ENCODE measurements at places on chromosomes 6 and 20.
A peak's percentile ranks its signal among the peaks of the same experiment; 100 is the strongest.

DNA sequence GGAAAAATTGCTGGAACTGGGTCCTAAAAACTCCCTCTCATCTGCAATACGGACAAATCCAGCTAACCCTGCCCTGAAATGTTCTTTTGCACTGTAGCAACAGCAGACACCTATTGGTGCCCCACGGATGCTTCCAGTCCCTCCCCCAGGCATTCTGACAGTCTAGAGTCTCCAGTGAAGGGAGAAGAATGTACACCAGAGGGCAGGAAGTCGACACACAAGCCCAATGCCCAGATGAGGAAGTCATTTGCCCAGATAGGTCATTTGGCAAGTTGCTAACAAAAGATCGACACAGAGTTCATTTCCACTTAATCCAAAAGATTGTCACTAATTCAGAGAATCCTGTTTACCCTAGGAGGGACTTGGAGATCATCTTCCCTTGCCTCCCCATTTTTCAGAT, 293.0 kb upstream of the PRDM1 start:
- no peak for DNase-seq

DNA sequence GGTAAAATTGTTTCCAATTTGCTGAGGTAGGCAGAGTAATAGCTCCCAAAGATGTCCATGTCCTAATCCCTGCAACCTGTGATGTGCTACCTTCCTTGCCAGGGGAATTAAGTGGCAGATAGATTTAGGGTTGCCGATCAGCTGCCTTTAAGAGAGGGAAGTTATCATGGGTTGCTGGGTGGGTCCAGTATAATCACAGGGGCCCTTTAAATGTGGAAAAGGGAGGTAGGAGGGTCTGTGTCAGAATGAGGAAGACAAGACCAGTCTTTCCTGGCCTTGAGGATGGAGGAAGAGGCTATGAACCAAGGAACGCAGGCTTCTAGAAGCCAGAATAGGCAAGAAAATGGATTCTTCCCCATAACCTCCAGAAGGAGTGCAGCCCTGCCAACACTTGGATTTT, 50.7 kb downstream of the CTCFL start:
- no peak for DNase-seq

DNA sequence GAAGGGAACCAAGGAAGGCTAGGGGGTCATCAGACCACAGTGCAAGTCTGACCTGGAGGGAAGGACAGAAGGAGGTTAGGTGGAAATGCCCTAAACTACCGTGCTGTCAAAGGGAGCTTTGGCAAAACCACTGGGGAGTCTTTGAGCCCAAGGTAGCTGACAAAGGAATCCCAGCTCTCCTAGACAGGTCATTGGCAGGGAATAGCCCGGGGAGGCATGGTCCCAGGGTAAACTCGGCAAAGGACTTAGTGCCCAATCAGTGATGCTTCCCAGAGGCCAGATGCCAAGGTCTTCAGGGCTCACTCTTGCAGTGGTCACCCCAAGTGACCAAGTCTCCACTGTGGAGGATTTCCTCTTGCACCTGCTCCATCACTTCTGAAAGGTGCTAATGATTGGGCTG, 102.3 kb upstream of the CDYL start:
- DNase-seq, result no peak

- no peak for DNase-seq
Observed at GRCh38 chr6:20877008-20877937, 343.0 kb downstream of the CDKAL1 start.

GRCh38 chr20:35792740-35793139, 20.9 kb downstream of the PHF20 start:
- DNase-seq, result no peak

GRCh38 chr20:53579581-53580375, 13.9 kb downstream of the ZNF217 start:
- no peak for DNase-seq

- peak; percentile 83 for DNase-seq
Observed at GRCh38 chr20:53738039-53738944, 144.7 kb upstream of the ZNF217 start.

DNA sequence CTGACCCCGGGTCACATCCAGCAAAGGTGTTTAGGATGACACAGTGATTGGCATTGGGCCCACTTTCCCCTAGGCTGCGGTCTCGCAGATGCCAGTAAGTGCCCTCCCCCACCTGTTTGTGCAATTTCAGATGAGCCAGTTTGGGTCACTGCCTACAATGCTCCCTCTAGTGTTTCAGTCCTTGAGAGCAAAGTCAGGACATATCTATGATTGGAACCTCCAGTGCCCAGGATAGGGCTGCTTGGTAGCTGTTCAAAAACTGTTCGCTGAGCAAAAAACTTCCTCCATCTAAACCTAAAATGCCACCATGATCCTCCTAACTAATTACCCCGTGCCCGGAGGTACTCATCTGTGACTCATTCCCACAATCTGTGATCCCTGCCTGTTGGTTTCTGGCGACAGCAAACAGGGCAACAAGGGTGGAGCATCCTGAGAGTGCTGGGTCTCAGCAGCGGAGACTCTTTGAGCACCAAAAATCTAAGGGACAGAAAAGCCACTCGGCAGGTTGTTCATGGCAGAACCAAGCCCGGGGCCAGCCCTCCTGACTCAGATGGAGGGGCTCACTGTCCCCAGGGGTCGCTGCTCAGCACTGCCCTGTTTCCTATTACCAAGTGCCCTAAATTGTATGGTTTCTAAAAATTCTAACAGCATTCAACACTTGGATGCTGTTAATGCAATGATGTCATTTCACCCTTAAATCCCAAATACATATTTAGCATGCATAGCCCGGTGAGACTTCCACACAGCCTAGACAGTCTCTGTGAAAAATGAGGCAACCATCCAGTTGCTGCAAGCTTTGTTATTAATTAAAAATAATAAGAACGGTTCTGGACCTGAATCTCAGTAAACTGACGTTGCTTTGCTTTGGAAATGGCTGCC, 5.0 kb downstream of the VSX1 start:
- no peak for DNase-seq

GRCh38 chr6:125804264-125804663, 13.5 kb downstream of the NCOA7 start:
- DNase-seq, result no peak

DNA sequence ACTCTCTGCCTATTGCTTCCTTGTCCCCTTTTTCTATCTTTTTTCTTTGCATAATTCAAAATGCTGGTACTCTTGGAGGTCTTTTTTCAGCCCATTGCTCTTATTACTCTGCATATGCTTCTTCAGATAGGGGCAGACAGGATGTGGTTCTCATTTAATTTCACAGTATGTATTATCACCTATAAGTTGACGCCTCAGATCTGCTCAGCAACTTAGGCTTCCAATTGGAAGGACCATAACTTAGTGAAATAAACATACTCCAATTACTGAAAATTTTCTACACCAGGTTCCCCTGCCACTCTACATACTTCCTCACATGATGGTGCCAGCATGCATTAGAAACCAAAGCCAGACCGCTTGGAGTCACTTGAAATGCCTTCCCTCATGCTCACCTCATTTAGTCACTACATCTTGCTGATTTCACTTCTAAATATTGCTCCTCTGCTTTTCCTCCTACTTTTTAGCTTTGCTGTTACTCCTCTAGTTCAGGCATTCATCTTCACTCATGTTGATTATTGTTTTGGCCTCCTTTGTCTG, 34.5 kb upstream of the AHI1 start:
- DNase-seq, result no peak

DNA sequence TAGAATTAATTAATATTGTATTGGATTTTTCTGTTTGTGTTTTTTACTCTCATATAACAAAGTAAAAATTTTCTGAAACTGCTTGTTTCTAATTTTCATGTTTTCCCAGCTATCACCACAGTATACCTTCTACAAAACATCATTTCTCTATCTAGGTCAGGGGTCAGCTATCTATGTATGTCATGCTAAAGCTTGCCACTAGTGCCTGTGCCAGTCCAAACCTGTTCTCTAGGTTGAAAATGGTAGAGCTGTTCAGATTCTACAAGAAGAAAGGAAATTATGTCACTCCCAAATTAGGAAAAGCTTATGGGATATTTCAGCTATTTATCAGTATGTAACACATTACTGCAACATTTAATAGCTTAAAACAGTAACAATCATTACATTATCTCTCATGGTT, 5.8 kb upstream of the ME1 start:
- DNase-seq, result no peak

DNA sequence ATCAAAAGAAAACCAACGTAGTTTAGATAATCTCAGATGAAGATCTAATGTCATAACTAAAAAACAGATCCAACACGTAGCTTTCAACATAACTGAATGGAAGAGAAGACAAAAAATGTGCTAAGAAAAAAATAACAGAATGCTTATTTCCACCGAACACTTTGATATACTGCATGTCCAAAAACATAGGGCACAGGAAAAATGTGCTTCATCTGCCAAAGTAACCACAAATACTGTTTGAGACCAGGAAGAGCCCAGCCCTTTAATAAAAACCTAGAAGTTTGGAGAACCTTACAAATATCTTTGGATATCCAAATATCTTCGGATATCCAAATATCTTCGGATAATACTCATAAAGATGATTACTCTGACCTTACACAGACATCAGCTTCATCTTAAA, 19.8 kb downstream of the LAMA4 start:
- no peak for DNase-seq

GRCh38 chr20:43046966-43047365, 142.7 kb downstream of the PTPRT start:
- no peak for DNase-seq

GRCh38 chr6:167073679-167074274, 49.1 kb upstream of the CCR6 start:
- DNase-seq, result no peak

DNA sequence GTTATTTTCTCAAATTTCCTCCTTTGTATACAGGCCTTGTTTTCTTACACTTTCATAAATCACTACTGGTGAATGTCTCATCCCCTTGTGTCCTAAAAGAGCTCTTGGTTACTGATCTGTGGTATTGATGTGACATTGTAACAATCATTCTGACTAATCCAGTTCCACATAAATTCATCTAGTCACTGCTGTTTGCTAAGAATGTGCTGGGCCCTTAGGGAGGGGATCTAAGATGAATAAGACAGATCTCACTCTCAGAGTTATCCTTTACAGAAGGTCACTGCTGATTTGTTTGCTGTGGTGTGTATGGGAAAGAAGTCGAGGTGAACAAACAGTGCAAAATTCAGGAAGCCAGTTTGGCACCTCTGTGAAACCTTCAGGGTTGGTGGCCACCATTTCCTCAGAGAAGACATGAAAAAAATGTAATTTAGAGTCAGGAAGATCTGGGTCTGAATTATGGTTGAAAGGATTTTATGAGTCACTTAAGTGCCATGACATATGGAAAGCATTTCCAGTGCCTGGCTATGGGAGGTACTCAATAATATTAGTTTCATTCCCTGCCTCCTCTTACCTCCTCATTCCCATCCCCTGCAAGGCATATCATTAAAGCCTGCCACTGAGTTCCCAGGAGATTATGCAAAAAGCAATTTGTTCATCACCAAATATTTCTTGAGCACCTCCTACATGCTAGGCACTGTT, 121.8 kb downstream of the COL9A1 start:
- no peak for DNase-seq

- DNase-seq, result no peak
Observed at GRCh38 chr6:113377362-113377942, 479.7 kb upstream of the MARCKS start.

- peak; percentile 13 for DNase-seq
Observed at GRCh38 chr6:1971612-1972011, 273.8 kb downstream of the GMDS start.

DNA sequence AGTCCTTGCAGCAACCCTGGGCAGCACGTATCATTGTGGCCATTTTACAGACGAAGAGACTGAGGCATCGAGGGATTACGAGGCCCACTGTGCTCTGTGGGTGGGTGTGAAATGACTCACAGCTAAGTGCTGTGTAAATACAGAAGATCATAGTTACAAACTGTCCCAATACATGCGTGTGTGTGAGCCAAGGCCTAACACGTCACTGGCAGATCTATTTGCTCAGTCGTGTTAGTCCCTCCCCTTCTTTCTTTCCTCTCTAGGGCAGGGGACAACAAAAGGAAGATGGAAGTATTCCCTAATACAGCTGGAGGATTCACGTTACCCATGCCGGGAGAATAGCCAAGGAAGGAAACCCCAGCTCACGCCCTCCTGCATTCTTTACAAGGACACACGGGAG, 175.9 kb downstream of the CDC5L start:
- no peak for DNase-seq

GRCh38 chr6:149033454-149033853, 284.1 kb upstream of the TAB2 start:
- DNase-seq, result no peak

- DNase-seq, result no peak
Observed at GRCh38 chr6:3484192-3484591, 27.3 kb upstream of the SLC22A23 start.

DNA sequence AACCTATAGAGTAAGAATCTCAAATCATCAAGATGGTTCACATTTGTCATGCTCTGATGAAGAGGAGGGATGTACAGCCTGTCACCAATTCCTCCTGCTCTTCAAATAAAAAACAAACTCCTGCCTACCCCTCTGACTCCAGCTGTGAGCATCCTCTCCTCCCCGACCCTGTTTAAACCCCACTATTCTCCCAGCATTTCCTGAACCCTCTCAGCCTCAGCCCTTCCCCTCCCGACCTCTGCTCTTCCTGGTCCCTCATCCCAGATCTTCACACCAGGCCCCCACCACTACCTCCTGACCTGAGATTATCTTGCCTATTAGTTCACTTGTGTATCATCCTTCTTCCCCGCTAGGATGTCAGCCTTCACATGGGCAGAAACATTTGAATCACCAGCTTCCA, 75.8 kb downstream of the ZMYND8 start:
- DNase-seq, result no peak

- DNase-seq, result no peak
Observed at GRCh38 chr20:53078761-53079160, 106.6 kb downstream of the TSHZ2 start.

GRCh38 chr6:35296931-35297600, 552 bp upstream of the DEF6 start:
- DNase-seq, result no peak

GRCh38 chr6:88360203-88360797, 194.2 kb upstream of the CNR1 start:
- DNase-seq, result no peak

DNA sequence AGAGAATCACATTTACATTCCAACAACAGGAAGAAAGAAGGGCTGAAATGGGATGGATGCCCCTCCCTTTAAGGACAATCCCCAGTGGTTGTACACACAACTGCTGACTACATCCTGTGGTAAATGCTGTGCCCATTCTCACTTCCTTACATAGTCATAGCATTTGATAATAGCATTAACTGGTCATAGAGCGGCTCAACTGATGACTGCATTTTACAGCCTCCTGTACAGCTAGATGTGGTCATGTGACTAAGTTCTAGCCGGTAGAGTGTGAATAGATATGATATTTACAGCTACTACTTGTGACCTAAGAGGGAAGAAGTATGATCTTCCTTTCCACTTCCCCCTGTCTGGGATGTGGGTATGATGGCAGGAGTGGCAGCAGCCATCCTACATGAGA, 24.7 kb downstream of the KCNK17 start:
- DNase-seq, result no peak

DNA sequence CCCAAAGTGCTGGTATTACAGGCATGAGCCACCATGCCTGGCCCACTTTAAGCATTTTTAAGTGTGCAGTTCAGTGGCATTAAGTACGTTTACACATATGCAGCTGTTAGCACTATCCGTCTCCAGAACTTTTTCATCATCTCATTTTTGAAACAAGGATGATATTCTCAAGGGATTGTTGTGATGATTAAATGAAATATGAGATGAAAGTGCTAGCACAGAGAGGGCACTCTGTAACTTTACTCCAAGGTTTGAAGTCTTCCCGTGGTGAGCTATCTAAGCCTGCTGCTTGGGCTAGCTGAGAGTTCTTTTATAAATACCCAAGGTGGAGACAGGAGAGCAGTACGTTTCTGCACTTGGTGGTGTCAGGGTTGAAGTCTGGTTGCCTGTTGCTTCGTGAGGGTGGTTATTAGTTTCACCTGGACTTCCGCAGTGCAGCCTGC, 6.6 kb downstream of the TM9SF4 start:
- no peak for DNase-seq
